ENCODE measurements at places on chromosomes 13 and 19.

- no peak for DNase-seq
Measured at GRCh38 chr19:19115954-19116353, 22.3 kb downstream of the TMEM161A start.

DNA sequence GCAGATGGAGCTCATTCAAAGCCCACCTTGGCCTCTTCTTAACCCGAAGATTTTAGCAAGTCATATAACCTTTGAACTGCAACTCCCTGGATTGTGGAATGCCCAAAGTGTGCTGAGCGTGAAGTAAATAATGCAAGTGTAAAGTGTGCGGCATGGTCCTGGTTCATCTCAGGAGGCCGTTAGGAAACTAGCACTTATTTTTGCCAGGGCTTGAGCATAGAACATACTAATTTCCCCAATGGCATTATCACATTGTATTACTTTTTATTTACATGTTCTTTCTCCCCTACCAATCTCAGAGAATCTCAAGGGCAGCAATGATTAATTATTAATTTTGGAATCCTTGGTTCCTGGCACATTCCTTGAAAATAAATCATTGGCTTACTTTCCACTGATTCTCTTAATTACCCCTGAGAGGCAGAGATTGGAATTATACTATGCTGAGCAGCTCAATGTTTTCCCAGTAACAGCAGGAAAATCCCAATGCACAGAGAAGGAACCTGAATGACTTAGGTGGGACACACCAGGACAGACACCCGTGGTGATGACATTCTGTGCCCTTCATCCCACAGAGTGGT lies 128.8 kb upstream of the GJB6 start:
- no peak for DNase-seq

DNA sequence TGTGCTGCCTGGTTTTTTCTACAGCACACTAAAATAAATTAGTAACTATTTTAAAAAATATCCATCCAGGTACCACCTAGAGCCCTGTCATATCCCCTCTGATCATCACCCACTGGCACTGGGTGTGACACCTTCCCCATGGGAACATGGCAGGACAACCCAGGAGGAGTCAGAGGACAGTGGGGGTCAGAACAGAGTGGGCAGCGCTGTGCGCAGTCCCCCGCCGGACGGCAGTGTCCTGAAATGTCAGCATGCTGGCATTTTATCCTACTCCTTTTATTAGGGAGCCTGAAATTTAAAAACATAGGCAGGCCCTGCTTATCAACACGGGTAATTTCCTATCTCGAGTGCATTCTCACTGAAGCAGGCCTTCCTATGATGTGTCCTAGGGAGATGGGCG lies 42.1 kb upstream of the GAS6 start:
- no peak for DNase-seq

DNA sequence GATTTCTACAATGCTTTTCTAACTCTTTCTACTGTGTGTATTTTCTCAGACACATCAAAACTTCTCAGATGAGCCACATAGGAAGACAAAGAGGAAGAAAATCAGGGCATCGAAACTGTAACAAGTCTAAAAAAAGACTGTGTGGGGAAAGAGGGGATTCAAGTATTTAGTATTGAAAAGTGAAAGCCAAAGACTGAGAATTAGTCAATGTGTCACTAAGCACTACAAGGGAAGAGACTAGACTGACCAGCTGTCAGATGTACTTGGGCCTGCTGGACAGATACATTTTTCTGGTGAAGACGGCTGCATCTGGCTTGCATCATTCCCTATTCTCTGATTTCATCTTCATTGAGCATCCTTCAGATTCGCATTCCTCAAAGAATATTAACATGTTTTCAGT lies 25.4 kb downstream of the COMMD6 start:
- no peak for DNase-seq

- no peak for DNase-seq
Measured at GRCh38 chr13:98719527-98720250, 32.8 kb downstream of the SLC15A1 start.

DNA sequence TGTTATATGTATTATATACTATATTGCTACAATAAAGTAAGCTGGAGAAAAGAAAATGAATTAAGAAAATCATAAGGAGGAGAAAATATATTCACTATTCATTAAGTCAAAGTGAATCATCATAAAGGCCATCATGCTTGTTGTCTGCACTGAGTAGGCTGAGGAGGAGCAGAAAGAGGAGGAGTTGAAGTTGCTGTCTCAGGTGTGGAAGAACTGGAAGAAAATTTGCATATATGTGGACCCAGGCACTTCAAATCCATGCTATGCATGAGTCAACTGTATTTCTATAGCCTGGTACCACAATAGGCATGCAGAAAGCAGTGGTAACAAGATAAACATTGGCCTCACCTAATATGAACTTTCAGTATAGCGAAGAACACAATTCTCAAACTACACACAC lies 135.9 kb upstream of the SGCG start:
- no peak for DNase-seq

DNA sequence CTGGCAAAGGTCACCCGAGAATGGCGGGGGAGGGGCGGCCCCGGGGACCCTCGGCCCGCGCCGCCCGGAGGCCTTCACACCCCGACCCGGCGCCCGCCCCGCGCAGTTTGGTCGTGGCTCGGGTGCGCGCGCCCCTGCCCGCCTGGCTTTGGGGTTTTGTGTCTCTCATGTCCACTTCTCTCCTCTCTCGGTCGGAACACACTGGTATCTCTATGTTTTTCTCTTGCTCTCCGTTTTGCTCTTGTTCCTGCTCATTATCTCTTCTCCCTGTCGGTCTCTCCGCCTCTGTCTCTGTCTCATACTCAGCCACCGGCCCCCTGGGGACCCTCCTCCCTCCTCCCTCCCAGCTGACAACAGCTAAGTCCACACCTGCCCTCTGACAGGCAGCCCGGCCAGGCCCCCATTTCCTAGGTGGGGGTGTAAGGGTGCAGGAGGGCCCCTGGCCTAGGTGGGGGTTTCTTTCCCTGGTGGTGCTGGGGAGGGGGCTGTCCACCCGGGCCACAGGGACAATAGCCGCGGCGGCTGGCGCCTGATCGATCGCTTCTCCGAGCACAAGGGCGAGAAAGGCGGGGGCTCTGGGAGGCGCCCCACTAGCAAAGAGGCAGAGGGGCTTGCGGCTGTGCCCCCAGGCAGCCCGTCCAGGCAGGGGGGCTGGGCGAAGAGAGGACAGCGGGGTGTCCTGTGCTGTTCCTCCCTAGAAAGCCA lies 2.3 kb downstream of the ONECUT3 start:
- DNase-seq = no peak

- no peak for DNase-seq
Measured at GRCh38 chr19:16470541-16470910, 1.2 kb downstream of the EPS15L1 start.

- DNase-seq = no peak
Measured at GRCh38 chr13:73991884-73992283, 142.3 kb downstream of the KLF12 start.

- DNase-seq = peak; percentile 90
Measured at GRCh38 chr13:102286326-102286725, 115.5 kb downstream of the FGF14 start.

GRCh38 chr13:51828730-51829567 lies 16.0 kb downstream of the TMEM272 start:
- no peak for DNase-seq

DNA sequence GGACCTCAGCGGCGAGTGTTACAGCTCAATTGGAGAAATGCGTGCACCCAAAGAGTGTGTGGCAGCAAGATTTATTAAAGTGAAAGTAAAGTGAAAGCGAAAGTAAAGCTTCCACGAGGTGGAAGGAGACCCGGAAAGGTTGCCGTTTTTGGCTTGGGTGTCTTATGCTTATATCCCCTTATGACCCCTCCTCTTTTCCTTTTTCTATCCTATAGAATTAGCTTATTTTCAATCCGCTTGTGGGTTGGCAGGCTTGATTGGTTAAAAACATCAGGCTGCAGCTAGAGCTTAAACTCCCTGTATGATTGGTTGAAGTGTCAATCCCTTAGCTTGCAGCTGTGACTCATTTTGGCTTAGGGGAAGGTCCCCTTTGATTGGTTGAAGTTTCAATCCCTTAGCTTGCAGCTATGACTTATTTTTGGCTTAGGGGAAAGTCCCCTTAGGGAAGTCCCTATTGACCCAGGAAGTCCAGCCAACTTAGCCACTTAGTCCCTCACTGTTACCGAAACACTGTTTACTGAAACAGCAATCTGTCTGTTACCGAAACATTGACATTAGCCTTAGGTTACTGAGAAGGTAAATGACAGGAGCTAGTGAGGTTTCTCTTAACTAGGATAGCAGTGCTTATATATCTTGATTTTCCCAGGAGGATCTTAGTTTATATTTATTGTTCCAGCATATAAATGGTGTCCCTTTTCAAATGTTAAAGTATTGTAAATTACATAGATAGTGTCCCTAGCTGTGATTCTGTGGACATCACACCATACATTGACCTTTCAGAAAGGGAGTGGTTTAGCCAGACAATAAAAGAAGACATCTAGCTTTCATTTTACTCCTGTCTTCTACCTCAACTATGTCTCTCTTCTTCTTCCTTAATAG lies 575.8 kb downstream of the DACH1 start:
- peak; percentile 21 for DNase-seq

DNA sequence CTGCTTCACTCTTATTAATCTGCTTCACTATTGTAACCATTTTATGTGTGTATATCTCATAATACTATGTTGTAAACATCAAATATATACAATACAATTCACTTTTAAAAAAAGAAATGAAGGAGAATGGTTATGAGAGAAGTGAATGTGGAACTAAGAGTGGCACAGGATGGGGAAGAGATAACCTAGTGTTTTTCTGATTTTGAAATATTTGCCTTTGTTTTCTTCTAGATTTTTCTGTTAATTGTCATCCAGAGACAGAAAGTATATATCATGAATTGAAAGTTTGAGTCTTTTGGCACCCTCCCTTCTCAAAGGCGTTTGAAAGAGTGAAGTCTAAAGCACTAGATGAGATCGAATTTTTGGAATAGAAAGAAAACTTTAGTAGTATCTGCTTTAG lies 2.8 kb downstream of the DNAJC3 start:
- no peak for DNase-seq

GRCh38 chr13:112347986-112348385 lies 28.2 kb upstream of the SPACA7 start:
- DNase-seq = no peak

GRCh38 chr13:103451656-103452055 lies 385.4 kb upstream of the SLC10A2 start:
- no peak for DNase-seq

DNA sequence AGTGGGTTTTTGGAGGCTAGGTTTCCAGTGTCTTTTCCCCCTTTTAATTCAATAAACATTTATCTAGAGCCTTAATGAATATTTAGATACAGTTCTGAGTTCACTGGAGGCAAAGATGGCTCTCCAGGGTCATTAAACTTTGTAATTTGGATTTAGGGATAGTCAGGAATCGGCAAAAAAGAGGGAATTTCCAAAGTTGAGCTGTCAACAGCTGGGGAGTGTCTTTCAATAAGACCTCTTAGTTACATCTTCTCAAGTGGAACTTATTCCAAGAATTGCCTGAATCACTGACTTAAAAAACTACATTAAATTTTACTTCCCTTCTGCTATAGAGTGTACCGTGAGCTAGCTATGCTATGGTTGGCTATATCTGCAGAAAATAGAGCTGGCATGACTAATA lies 2.0 kb downstream of the LRCH1 start:
- DNase-seq = no peak

GRCh38 chr19:14467816-14468215 lies 7.3 kb downstream of the PTGER1 start:
- no peak for DNase-seq

GRCh38 chr19:49393881-49394280 lies 5.8 kb downstream of the KASH5 start:
- no peak for DNase-seq

GRCh38 chr13:51614350-51614786 lies 30.1 kb downstream of the WDFY2 start:
- no peak for DNase-seq

DNA sequence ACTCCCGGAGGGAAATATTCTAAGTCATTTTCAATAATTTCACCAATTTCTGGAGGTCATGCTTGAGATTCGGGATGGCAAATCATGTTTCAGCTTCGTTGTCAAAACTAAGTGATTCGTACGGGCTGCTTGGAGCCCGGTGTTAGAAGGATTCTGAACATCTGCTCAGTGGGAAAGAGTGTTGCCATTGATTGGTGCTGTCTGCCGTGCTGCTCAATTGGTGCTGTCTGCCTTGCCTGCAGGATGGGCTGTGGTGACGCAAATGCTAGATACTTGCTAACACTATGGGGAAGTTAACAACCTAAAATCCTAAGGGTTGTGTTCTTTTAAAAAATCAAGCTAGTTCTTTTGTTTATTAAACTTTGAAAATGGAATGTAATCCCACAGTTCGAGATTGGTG lies 17.3 kb upstream of the CACNG8 start:
- DNase-seq = no peak

GRCh38 chr13:113077953-113078901 lies 27.4 kb upstream of the F7 start:
- DNase-seq = no peak

GRCh38 chr13:42388326-42388725 lies 116.4 kb downstream of the AKAP11 start:
- DNase-seq = no peak

- DNase-seq = peak; percentile 71
Measured at GRCh38 chr13:77980592-77980991, 62.0 kb upstream of the EDNRB start.

DNA sequence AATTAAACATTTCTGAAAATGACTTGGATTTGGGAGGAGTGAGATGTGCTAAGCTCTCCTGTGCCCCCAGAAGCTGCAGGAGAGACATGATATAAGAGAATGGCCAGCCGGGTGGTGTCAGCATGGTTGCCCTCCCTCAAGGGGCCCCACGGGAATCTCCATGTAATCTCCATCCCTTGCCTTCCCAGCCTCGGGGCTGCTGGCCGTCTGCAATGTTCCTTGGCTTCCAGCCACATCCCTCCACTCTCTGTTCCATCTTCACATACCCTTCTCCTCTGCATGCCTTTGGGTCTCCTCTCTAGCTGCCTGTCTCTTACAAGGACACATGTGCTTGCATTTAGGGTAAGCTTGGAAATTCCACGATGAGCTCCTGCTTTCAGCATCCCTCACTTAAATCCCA lies 172.0 kb downstream of the TSHZ3 start:
- no peak for DNase-seq

DNA sequence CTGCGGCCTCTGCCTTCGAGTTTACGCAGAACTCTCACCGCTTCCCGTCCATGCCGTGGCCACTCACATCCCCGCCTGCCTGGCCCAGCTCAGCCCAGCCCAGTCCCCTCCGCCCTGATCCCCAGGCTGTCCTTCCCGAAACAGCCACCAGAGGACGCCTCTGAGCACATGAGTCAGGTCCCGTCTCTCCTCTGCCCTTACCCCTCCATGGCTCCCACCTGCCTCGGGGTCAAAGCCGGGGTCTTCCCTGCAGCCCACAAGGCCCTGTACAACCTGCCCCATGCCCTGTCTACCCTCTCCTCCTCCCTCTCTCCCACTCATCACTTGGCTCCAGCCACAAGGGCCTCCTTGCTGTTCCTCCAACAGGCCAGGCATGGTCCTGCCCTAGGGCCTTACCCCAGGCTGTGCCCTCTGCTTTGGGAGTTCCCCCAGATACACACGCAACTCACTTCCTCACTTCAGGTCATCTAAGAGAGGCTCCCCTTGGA lies 8.1 kb upstream of the SEMA6B start:
- no peak for DNase-seq

Measured in NCI-H226 (cell line).